ENCODE measurements at places on chromosomes 5 and 9.

DNA sequence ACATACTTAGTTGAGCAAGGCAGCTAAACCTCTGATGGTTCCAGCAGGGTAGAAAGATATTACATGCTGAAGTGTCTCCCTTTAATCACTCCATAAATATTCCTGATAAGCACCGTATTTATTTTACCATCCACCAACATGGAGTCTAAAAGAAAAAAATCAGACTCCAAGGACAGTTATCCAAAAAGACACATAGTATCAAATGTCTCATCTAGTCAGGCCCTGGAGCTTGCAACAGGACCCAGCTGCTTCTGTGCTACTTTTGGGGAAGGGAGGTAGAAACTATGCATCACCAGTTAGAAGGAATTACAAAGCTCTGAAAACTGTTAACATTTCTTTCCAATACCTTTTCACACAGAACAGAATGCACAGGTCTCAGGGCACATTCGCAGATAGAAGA, 88.1 kb downstream of the S1PR3 start:
- no peak overlapping the region for H3K27ac ChIP-seq
- H3K27me3 ChIP-seq: no peaks in the 10 kb centered on the region
- H3K36me3 ChIP-seq: no peaks in the 10 kb centered on the region
- H3K4me3 ChIP-seq: no peak overlapping the region
- DNase-seq: no peak
- peaks cover 5% of the 10 kb centered on the region for H3K4me1 ChIP-seq

DNA sequence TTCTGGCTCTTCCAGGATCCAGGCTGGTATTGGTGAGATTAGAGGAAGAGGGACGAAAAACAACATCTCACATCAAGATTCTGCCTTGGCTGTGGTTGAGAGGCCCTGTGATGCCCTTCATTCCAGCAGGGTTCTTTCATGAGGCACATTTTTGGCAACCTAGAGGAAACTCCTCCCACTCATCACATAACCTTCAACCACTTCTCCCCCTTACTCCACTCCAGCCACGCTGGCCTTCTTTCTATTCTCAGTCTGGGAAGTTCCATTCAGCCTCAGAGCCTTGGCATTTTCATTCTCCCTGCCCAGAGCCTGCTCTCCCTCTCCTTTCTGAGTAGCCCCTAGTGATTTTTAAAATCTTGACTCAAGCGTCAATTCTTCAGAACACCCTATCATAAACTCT, 337.5 kb downstream of the ZSWIM6 start:
- H3K4me3 ChIP-seq: no peak overlapping the region
- no peaks in the 10 kb centered on the region for H3K27me3 ChIP-seq
- H3K4me1 ChIP-seq: peaks cover 34% of the 10 kb centered on the region
- H3K27ac ChIP-seq: no peak overlapping the region
- DNase-seq: no peak

- no peaks in the 10 kb centered on the region for H3K4me1 ChIP-seq
- H3K27me3 ChIP-seq: no peaks in the 10 kb centered on the region
- no peak overlapping the region for H3K27ac ChIP-seq
- no peaks in the 10 kb centered on the region for H3K36me3 ChIP-seq
- H3K4me3 ChIP-seq: no peak overlapping the region
These were observed 183.8 kb upstream of the CD180 start for GRCh38 chr5:67380431-67380830.

DNA sequence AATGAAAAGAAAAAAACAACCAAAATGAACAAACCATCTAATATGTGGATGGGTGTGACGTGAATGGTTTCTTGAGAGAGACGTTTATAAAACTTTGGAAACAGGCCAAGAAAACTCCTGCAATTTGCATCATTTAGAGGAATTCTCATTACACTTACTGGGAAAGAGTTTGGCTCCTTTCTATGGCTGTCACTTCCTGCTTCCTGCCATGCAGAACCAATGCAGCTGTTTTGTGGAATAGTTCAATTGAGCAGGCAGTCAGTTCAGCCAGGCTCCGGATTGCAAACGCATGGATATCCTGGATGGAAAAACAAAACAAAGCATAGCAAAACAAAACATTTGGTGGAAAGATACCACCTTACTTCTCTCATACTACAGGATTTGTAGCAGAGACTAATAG, 36.6 kb downstream of the FAM114A2 start:
- H3K36me3 ChIP-seq: peaks cover 13% of the 10 kb centered on the region
- H3K4me3 ChIP-seq: no peak overlapping the region
- H3K4me1 ChIP-seq: no peaks in the 10 kb centered on the region
- H3K27ac ChIP-seq: no peak overlapping the region
- peak; percentile 43 for DNase-seq

- no peak overlapping the region for H3K4me3 ChIP-seq
- no peaks in the 10 kb centered on the region for H3K4me1 ChIP-seq
- H3K36me3 ChIP-seq: no peaks in the 10 kb centered on the region
These were observed 601.1 kb downstream of the IRX1 start for GRCh38 chr5:4196744-4197143.

DNA sequence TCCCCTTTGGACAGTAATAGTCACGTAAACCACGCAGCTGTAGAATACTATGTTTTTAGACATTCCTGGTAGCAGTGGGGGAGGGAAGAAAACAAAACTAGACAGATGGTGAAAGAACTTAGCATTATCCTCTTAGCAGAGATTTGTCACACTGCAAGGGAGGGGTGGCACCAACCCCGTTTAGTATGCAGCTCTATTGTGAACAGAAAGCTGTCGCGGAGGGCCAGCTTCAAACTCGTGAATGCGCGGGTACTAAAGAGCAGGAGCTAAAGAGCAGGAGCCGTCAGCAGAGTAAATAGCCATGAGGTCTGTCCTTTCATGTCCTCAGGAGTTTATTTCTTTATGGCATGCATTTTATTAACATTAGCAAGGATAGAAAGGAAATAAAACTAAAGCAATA, 141.9 kb upstream of the SLC12A2 start:
- no peak for DNase-seq
- H3K4me1 ChIP-seq: peaks cover 12% of the 10 kb centered on the region
- no peaks in the 10 kb centered on the region for H3K36me3 ChIP-seq
- H3K27ac ChIP-seq: peak overlapping the region; percentile 0
- no peak overlapping the region for H3K4me3 ChIP-seq

GRCh38 chr9:90645721-90646120, 3.1 kb upstream of the DIRAS2 start:
- no peak overlapping the region for H3K27ac ChIP-seq
- H3K4me3 ChIP-seq: no peak overlapping the region
- peak; percentile 12 for DNase-seq

- H3K4me1 ChIP-seq: no peaks in the 10 kb centered on the region
- H3K27ac ChIP-seq: no peak overlapping the region
- no peak overlapping the region for H3K4me3 ChIP-seq
- no peak for DNase-seq
These were observed 41.9 kb downstream of the SPEF2 start for GRCh38 chr5:35659556-35659955.

DNA sequence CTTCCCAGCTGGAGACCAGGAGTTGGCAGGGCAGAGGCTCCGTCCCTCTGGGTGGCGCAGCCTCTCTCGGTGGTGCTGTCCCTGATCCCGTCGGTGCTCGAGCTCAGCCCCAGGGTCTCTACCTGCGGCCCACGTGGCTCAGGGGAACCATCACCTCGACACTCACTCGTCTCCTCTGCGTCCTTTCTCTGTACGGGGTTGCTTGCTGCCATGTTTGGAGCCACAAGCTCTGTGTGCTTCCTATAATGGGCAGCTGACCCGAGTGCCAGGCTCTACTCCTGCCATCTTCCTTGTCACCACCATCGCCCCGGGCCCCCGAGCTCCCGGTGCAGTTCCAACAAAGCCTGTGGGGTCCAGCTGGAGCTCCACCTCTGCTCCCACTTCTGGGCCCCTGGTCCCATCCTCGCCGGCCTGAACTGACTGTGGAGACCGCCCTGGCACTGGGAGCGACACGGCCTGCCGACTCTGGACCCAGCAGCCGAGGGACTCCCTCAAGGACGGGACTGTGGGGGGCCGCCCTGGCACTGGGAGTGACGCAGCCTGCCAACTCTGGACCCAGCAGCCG, 5.0 kb downstream of the FBXW5 start:
- peaks cover 46% of the 10 kb centered on the region for H3K36me3 ChIP-seq
- no peaks in the 10 kb centered on the region for H3K27me3 ChIP-seq
- no peak overlapping the region for H3K27ac ChIP-seq

GRCh38 chr9:137913771-137914767, 36.5 kb downstream of the CACNA1B start:
- no peak overlapping the region for H3K27ac ChIP-seq
- no peaks in the 10 kb centered on the region for H3K27me3 ChIP-seq
- H3K36me3 ChIP-seq: no peaks in the 10 kb centered on the region

DNA sequence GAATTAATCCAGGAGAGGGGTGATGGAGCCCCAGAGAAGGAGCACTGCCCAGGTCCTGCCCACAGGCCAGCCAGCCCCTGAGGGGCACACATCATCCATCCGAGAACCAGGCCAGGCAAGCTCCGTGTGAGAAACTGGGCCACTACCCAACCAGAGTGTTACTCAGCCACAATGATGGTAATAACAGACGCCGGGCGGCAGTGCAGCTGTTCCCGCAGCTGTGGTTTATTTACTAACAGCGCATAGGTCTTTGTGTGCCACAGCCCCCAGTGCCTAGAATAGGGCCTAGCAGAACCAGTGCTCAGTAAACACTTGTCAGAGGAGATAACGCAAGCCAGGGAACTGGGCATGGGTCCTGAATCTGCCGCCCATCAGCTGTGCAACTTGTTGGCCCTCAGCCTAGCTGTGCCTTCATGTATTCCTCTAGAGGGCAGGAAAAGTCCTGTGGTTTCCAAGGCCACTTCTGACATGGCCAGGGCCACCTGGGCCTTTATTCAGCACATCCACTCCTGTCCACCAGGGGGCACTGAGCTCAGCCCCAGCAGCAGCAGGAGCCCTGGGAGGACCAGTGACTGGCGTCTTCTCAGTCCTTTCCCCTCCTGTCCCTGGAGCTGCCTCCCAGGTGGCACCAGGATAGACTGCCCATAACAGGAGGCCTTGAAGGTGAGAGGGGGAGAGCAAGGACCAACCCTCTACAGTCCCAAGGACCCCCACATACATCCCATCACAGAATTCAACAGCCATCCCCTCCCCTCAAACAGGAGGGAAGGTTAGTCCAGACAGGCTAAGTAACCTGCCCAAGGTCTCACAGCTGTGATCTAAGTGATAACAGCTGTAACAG, 2.1 kb downstream of the MXD3 start:
- DNase-seq: peak; percentile 64
- H3K36me3 ChIP-seq: peaks cover 39% of the 10 kb centered on the region
- H3K27me3 ChIP-seq: no peaks in the 10 kb centered on the region
- no peak overlapping the region for H3K27ac ChIP-seq

DNA sequence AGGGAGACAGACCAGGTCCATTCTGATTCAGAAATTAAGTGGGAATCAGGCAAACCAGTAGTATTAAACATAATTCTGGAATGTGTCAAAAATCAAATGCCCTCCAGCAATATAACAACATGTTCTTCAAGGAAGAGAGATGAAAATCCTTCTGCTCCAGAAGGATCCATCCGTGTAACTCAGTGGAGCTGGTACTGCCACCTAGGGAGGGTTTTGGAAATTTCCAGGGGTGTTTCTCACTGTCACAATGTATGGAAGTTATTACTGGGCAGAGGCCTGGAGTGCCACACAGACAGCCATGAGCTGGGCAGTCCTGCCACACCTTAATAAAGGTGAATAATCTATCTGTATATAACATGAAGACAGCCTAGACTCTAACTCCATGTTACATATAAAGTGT, 87.5 kb downstream of the TTLL11 start:
- H3K4me1 ChIP-seq: no peaks in the 10 kb centered on the region
- no peak overlapping the region for H3K27ac ChIP-seq
- H3K4me3 ChIP-seq: no peak overlapping the region

DNA sequence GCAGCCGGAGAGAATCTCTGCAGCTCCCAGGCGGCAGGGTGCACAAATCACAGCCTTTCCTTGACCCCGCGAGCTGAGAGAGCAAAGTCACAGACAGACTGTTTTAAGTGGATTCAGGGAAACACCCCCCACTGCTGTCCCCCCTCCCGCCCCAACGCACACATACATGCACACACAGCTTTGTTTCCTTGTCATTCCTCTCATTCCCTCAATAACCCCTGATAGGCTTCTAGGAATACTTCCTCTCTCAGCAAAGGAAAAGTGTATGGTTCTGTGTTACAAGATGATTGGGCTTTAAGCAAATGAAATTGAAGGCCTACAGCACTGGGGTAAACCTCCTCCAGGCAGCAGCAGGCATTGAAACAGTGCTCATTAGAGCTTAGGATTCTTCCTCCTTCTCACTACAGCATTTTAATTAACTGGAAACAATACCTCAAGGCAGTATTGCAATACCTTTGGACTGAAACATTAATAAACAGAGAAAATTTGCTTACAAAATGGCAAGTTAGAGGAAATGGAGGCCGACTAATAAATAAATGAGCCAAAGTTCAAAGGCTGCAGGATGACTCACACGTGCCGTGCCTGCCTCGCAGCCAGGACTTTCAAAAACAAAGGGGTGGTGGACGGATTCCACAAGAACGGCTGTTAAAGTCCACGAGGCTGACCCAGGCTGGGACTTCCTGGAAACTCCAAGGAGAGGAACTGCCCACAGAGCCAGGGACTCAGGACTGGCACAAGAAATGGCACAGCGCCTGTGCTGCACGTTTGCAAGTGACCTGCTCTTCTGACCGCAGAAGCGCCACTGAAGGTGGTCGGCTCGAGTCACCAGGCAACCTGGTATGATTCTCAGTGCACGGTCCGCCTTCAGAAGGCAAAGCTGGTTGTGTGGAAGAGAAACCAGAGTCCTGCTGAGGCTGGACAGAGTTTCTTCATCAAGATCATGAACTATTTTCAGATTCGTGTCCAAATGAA, 236.2 kb downstream of the SYK start:
- peak overlapping the region; percentile 90 for H3K27ac ChIP-seq
- no peaks in the 10 kb centered on the region for H3K36me3 ChIP-seq
- no peak overlapping the region for H3K4me3 ChIP-seq
- H3K4me1 ChIP-seq: peaks cover 18% of the 10 kb centered on the region
- peak; percentile 96 for DNase-seq

GRCh38 chr5:133618141-133618540, 5.8 kb upstream of the FSTL4 start:
- H3K27me3 ChIP-seq: peaks cover 23% of the 10 kb centered on the region
- H3K36me3 ChIP-seq: no peaks in the 10 kb centered on the region
- no peak overlapping the region for H3K27ac ChIP-seq
- DNase-seq: no peak
- H3K4me3 ChIP-seq: no peak overlapping the region
- no peaks in the 10 kb centered on the region for H3K4me1 ChIP-seq

- peaks cover 18% of the 10 kb centered on the region for H3K27me3 ChIP-seq
- peaks cover 3% of the 10 kb centered on the region for H3K4me1 ChIP-seq
- no peaks in the 10 kb centered on the region for H3K36me3 ChIP-seq
- H3K4me3 ChIP-seq: no peak overlapping the region
- no peak for DNase-seq
These were observed 3.9 kb upstream of the PHF24 start for GRCh38 chr9:34954225-34954624.

- no peak for DNase-seq
- H3K36me3 ChIP-seq: no peaks in the 10 kb centered on the region
- peaks cover 6% of the 10 kb centered on the region for H3K4me1 ChIP-seq
- peak within 1 kb of the TSS; percentile 42 for H3K27ac ChIP-seq
These were observed at the start of gene ADAMTS19 for GRCh38 chr5:129459777-129460671. ADAMTS19 (plus strand) TSS chr5:129460298; CDS start chr5:129460392, 94 bp downstream.

- no peak overlapping the region for H3K4me3 ChIP-seq
- H3K36me3 ChIP-seq: no peaks in the 10 kb centered on the region
- H3K27me3 ChIP-seq: no peaks in the 10 kb centered on the region
These were observed 43.3 kb upstream of the ISOC1 start for GRCh38 chr5:129051283-129051682.

Measured in large intestine (tissue), 12 donors.